ENCODE measurements at places on chromosomes 3 and 15.

GRCh38 chr3:46112984-46113383 is 85.7 kb upstream of the XCR1 start:
- DNase-seq = no peak

DNA sequence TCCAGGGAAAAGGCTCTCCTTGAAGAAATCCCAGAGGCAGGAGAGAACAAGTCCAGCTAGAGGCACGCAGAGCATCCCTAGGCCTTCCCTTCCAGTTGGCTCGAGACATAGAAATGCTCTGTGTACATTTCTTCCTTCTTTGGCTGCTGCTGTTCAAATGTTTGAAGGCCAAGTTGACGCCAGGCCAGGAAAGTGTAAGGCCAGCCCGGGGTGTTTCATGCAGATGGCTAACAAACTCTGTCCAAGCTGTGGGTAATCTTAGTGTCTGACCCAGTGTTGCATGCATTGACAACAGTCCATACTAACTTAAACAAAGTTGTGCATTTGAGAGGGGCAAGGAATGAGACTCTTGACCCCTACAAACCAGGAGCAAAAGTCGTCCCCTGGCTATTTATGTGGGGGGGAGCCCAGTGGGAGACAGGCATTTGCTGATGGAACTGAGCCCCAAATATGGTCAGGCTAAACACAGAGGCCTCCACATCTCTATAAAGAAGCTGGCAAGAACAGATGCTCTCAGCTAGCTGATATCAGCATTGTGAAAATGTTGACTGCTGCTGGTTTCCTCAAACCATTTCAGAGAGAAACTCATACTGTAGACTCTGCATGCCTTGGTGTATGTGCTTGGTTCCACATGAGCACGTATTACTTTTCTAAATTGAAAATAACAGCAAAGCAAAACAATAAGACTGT is 139.5 kb downstream of the ADAMTS9 start:
- DNase-seq = no peak

DNA sequence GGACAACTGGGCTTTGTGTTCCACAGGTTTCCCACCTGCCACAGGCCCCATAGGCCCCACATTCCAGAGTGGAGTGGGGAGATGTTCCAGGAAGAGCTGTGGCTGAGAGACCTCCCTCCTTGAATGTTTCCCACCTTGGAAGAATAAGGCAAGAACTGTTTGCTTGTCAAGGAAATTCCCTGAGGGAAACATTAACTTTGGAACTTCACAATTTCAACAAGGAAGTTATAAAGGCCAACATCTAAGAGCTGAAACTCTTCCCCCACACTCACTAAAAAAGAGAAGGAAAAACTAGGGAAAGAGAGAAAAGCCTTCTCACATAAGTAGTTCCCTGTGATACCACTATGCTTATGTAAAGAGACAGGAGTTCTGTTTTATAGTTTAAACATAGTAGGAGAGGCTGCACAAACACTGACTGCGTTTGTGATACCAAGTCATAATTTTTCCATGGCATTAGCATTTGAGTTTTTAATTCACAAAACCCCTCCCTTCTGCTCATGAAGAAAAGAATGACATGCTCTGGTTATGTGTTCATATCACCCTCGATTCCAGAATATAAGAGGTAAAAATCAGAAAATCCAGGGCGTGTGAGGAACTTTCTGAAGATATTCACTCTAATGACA is 39.8 kb upstream of the SPRED1 start:
- no peak for DNase-seq

- peak; percentile 42 for DNase-seq
These were observed 256.0 kb upstream of the STAC start for GRCh38 chr3:36124118-36124796.

GRCh38 chr15:78307976-78308375 is 8.6 kb upstream of the SKIC8 start:
- DNase-seq = no peak

- no peak for DNase-seq
These were observed 84.7 kb downstream of the ADAMTS17 start for GRCh38 chr15:100256970-100257650.

DNA sequence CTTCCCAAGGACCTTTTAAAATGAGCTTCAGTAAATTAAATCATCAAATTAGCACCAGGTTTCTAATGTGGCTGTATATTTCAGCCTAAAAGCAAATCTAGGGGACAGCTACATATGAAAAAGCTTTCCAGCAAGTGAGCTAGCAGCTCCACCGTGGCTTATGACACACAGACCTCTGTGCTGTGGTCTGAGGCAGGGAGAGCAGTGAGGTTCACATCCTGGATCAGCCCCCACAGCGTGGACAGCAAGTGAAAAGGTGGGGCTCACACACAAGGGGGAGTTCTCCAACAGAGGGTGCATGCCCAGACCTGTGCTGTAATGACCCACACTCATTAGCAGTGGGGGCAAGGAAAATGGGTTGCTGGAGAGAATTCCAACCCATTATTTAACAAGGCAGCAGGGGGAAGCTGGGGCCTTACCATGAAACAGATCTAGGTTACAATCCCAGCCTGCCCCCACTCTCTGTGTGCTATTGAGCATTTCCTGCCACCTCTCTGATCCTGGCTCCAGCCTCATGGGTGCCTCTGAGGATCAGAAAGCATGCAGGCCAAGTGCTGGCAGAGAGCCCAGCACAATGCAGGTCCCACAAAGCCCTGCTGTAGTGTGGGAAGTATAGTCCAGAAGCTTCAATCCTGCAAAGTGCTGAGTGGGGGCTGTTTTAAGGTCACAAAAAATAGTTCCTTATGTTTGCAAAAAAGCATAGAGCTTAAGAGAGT is 48.2 kb downstream of the RASGRF1 start:
- DNase-seq = no peak

- DNase-seq = peak; percentile 43
These were observed 291.0 kb downstream of the TIGIT start for GRCh38 chr3:114584734-114585371.

DNA sequence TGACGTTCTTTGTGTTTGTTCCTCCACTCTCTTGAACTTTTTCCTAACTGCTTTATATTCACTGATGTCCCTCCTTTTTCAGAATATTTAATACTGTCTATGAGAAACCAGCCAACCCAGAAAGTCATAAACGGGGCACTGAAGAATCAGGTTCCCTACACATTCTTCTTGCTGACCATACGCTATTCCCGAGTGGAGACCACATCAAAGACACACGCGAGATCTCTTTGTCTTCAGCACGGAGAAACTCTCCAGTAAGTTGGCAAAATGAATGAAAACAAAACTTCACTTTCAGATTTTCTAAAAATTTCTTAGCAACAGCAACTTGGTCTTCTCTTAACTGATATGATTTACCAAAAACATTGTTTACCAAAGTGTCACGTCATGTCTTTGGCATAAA is 22.6 kb downstream of the FAM174B start:
- no peak for DNase-seq

GRCh38 chr3:158712443-158712842 is 19.8 kb downstream of the RARRES1 start:
- DNase-seq = no peak

- no peak for DNase-seq
These were observed 102.5 kb upstream of the TJP1 start for GRCh38 chr15:29924750-29925149.

DNA sequence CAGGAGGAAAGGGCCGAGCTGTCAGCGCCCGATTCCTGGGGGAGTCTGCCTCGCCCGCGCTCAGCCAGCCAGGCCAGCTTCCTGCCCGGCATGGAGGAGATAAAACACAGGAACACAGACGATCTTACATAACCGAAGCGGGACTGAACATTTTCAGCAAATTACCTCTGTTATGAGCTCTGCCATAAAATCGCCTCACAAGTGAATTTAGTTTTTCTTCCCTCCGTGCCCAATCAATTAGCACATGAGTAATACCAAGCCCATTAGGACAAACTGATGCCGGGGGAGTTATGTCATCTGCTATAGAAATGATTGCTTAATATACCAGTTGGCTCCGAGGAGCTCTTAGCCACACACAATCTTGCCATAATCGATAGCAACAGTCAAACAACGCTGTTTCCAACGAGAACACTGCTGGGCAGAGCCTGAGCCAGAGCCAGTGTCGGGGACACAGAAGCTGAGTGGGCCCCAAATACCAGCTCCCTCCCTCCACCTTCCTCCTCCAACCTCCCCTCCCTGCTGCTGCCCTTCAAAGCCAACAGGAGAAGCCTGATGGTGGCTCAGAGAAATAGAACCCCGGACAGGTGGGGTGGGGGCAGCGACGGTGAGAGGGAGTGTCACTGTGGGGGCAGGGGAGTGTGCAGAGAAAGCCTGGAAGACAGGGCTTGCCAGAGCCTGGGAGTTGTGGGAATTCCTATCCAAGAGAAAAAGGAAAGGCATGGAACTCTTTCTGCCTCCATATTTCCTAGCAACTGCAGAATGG is 279.4 kb upstream of the TLE3 start:
- peak; percentile 67 for DNase-seq

GRCh38 chr3:46489381-46489780 is 8.4 kb upstream of the RTP3 start:
- DNase-seq = no peak

DNA sequence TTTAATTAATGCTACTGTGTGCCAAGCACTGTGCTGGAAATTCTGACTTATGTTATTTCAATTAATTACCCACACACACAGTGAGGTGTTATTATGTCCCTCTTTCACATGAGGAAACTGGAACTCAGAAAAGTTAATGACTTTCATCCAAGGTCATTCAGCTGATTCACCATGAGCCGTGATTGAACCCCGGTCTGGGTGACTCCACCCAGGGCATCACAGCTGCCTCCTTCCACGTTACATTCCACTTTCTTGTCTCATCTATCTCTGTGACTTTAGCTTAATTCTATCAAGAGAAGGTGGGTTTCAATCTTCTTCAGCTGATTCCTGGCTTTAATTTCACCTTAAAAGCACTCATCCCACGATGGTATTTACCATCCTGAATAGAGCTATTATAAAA is 16.3 kb downstream of the SRGAP3 start:
- no peak for DNase-seq

DNA sequence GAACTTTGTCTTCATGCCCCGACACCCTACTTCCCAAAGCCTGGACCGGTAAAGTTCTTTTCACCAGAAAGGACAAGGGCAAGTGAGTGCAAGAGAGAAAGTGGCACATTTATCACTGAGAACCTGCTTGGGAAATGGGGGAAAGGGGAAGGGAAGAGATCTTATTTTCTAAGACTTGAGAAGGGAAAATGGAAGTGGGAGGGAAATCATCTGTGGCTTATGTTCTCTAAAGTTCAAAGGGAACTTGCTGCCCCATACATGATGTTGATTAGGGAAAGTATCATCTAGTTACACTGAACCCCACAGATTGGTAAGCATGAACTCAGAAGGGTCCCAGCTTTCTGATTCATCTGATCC is 199.5 kb upstream of the LPP start:
- DNase-seq = no peak

DNA sequence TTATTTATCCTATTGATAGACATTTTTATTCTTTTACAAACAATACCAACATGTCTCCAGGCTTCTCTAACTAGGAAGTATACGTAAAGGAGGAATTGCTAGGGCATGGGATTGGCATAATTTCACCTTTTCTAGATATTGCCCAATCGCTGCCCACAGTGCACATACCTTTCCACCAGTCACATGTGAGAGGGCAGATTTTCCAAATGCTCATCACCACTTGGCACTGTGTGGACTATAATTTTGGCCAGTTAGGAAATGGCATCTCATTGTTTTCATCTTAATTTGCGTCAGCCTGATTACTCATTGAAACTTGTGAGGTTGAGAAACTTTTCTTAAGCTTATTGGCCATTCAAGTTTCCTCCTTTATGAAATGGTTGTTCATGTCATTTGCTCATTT is 57.4 kb upstream of the POLR2M start:
- no peak for DNase-seq

All from OCI-M1 (cell line).